Stimulated activated CD4-positive, alpha-beta T cell treated with anti-CD3 and anti-CD28 coated beads, Interleukin-1b, Interleukin-23, amount 100 ng/mL, for 1 hour (primary cell): ENCODE measurements at places on chromosomes 4 and X.

DNA sequence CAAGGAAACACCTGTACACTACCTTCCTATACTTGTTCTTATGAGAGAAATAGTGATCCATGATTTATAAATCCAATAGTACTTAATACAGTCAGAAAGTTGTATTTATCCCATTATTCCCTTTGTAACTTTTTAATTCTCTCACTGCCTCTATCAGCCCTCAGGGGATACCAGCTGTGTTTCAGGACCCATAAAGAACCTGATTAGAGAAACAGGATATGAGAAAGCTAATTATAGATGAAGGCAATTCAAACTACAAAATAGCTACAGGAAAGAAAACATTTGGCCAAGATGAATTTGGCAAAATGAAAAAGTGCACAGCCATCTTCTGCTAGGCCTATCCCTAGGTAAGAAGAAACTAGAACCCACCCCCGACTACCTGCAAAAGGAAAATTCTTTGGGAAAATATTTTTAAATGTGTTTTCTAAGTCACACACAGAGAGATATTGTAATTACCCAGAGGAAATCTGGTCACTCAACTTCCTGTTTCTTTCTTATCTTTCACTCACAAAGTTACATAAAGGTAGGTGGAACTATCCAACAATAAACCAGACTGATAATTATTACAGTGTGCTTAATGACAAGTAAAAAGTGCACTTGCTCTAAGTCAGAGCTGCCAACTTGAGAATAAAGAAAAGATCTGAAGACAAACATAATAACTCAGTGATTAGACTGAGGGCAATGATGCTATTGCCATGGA is 836.5 kb upstream of the HTR2C start:
- no peak for DNase-seq

- DNase-seq: no peak
These were observed 20.8 kb downstream of the ARHGEF6 start for GRCh38 chrX:136759968-136760367.

DNA sequence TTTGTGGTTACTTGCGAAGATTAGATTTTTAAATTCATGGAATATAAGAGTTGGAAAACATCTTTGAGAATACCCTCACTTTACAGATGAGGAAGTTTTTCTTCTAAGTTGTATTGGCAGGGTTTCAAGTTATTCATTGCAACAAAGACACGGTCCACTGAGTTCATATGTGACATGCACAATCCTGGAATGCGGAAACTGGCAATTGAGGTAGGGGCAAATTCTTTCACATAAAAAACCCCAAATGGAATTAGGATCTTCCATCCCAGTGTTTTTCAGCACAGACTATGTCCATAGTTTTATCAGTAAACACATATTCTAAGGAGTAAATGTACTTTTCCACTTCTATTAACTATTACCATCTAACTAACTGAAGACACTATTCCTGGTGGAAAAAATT is 81.8 kb upstream of the NAP1L5 start:
- DNase-seq: no peak

DNA sequence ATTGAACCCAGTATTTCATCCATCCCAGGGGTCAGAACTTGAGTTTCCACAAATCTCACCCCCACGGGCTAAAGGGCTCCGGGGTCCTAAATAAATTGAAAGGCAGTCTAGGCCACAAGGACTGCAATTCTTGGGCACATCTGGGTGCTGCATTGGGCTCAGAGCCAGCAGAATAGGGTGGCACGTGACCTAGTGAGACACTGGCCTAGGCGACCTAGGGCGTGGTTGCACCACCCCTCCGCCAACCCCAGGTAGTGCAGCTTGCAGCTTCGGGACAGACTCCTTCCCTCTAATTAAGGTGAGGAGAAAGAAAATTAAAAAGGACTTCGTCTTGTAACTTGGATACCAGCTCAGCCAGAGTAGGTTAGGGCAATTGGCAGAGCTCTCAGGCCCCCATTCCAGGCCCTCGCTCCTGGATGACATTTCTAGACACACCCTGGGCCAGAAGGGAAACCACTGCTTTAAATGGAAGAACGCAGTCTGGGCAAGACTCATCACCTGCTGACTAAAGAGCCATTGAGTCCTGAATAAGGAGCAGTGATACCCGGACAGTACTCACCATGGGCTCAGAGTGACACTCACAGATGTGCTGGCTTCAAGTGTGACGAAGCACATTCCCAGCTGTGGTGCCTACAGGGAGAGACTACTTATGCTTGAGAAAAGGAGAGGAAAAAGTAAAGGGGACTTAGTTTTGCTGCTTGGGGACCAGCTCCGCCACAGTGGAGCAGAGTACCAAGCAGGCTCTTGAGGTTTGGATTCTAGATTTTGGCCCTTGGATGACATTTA is 735.4 kb downstream of the FSTL5 start:
- DNase-seq: no peak

DNA sequence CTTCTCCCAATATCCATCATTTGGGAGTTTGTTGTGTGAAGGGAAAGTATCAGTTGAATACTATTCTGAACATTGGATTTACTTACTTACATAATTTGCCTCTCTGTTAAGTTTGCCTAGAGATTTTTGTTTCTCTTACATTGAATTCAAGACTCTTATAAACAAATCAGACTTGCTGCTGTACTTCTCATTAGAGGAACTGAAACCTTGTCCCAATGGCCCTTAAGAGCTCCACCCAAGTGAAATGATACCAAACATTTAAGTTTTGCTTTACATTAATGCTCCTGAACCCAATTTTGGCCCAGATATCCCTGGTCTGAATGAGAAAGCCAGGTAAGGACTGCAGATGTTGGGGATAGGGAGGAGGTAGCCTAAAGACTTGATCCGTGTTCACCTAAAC is 32.0 kb downstream of the HAND2 start:
- DNase-seq: no peak

DNA sequence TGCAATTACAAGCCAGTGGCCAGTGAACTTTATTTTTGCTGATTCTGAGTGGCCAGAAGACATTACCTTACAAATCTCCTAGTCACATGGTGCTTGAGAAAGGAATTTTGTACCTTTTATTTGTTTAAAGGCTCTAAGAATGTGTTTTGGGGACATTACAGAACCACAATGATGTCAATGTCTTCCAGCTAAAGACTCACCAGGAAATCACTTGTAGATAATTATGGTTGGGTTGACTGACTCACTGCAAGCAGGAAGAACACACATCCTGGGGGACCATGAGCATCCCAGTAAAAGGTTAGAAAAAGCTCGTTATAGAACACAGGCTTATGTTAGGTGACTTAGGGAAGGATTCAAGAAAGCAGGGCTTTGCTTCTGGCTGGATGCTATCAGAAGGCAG is 119.4 kb upstream of the FAM9B start:
- DNase-seq: no peak

DNA sequence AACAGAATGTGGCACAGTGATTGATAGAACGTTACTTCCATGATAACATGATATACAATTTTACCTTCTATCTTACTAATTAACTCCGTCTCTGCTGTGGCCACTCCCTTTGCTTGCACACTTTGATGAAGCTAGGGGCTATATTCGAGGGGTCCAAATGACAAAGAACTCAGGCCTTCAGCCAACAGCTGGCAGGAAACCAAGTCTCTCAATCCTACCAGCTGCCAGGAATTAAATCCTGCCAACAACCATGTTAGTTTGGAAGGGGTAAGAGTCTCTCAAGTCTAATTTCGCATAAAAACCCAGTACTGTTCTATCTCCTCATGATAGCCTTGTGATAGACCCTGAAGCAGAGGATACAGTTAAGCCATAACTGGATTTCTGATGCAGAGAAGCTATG is 1122.9 kb upstream of the PCDH10 start:
- no peak for DNase-seq

DNA sequence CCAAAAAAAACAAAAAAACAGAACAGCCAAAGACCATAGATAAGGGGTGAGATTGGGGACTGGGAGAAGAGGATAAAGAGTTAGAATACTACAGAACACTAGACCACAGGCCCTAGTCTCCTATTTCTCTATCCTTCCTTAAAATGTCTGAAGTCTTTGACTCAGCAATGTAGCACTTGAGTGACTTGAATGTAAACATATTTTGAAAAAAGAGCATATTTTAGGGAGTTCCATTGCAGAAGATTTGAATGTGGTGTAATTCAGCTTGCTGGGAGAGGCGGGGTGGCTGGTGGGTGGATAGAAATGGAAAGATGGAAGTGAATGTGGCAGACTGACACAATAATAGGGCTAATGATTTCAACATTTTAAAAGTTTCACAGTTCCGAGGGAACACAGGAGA is 144.9 kb downstream of the CHIC2 start:
- DNase-seq: no peak

DNA sequence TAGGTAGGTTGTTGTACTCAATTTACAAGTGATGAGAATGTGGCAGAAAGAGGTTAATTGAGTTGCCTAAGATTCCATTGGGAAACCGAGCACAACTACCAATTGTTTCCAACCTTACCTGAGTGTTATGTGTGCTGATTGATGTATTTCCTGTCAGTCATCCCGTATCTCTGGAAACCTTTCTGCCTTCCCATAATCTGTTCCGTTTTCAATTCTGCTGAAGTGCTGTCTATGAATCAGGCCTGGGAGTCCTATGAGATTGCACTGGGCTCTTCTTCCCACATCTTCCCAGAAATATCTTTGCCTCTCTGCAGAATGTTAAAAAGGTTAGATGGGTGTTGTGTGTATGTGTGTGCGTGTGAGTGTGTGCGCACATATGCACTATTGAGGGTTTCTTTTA is 229.5 kb upstream of the ANXA3 start:
- DNase-seq: no peak

GRCh38 chr4:165851256-165851655 is 21.8 kb upstream of the TLL1 start:
- DNase-seq: no peak

DNA sequence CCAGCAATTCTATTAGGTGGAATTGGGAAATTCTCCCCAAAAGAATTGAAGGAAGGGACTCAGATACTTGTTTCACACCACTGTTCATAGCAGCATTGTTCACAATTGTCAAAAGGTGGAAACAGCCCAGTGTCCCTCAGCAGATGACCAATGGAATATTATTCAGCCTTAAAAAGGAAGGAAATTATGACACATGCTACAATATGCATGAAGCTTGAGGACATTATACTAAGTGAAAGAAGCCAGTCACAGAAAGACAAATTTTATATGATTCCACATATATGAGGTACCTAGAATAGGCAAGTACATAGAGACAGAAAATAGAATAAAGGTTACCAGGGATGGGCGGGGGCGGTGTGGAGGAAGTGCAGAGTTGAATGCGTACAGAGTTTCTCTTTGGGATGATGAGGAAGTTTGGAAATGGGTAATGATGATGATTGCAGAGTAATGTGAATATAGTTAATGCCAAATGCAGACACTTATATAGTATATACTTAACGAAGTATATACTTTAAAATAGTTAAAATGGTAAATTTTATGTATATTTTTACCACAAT is 29.6 kb downstream of the DOCK11 start:
- no peak for DNase-seq

DNA sequence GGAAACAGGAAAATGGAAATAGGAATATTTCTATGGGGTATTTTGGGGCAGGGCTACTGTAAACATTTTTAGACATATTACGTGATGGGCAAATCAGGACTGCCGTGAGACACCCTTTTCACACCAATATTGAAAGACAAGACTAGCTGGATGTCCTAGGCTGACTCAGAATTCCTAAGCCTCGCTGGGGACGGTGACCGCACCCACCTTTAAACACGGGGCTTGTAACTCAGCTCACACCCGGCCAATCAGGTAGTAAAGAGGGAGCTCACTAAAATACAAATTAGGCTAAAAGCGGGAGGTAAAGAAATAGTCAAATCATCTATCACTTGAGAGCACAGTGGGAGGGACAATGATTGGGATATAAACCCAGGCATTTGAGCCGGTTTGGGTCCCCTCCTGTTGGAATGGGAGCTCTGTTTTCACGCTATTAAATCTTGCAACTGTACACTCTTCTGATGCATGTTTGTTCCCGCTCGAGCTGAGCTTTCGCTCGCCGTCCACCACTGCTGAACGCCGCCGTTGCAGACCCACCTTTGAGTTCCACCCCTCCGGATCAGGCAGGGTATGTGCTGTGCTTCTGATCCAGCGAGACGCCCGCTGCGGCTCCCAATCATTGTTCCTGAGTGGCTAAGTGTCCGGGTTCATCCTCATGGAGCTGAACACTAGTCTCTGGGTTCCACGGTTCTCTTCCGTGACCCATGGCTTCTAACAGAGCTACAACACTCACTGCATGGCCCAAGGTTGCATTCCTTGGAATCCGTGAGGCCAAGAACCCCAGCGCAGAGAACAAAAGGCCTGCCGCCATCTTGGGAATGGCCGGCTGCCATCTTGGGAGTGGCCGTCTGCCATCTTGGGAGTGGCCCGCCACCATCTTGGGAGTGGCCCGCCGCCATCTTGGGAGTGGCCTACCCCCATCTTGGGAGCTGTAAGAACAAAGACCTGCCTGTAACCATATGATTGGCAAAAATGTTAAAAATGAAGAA is 152.6 kb downstream of the CRLF2 start:
- DNase-seq: no peak

GRCh38 chr4:114598191-114599121 is at the start of gene UGT8:
TSS of gene UGT8 (plus strand) at chr4:114598807. CDS start at chr4:114622881, 24,074 bp downstream.
- DNase-seq: no peak

- DNase-seq: no peak
These were observed 96.5 kb downstream of the SLC2A9 start for GRCh38 chr4:9924750-9925149.

DNA sequence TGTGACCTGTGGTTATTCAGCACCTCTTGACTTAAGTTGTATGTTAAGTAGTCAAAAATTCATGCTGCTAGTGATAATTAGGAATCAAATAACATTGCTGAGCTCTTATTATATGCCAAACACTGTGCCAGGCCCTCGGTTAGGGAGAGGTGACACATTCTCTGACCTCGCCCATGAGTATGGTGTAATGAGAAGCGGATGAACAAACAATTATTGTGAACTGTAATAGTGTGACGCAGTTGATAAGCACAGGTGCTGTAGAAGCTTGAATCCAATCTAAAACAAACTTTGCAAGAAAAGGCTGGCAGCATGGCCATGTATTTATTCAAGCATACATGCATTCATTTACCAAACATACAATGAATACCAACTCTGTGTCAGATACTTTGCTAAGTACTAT is 303.5 kb upstream of the HS3ST1 start:
- no peak for DNase-seq

GRCh38 chrX:42269186-42269585 is 345.8 kb upstream of the CASK start:
- no peak for DNase-seq

- no peak for DNase-seq
These were observed 4.8 kb downstream of the CXCL3 start for GRCh38 chr4:74033739-74034138.

DNA sequence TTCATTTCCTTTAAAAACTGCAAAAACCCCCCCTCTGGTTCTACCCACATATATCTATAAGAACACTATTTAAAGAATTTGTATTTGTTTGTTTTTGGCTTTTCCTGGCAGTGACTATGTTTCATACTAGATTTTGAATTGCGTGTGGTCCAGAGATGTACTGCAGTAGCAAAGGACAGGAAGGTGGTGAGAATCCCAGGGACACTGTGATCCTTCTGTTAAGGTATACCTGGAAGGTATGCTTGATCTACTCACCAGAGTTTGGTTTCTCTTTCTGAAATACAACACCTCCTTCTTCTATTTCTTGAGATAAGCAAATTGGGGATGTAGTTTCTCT is 129.6 kb upstream of the RASGEF1B start:
- DNase-seq: no peak
